ENCODE measurements at places on chromosomes 1 and 21.

DNA sequence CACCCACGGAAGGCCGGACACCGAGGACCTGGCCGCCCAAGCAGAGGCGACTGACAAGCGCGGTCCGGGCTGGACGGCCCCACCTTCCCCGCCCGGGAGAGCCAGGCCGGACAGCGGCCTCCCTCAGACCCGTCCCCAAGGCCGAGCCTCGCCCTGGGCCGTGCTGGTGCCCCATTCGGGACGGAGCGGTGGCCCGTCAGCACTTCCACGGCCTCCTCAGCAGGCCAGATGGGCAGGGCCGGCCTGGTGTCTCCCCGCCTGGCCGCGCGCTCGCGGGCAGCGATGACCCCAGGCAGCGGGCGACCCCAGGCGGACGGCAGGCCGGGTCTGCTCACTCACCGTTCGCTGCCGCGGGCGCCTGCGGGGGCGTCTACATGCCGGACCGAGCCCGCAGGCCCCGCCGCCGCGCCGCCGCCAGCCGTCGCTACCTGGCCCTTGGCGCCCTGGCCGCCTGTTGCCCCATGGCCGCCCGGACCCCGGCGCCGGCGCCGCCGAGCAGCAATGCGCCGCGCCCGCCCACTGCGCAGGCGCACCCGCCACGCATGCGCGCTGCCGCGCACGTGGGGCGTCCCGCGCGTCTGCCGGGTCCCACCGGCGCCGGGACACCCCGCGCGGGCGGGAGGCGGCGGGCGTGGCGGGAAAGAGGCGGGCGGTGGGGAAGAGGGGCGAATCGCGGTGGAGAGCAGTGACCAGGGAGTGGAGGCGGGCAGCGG is at the start of gene NADK:
Gene NADK (minus strand): TSS at position 521 of the 713 bp plus-strand sequence. CDS start 13,064 bp downstream, outside the sequence.
- DNase-seq: peak; percentile 20

GRCh38 chr21:34116569-34116968 is 43.2 kb downstream of the MRPS6 start:
- no peak for DNase-seq

- DNase-seq: no peak
Observed at GRCh38 chr1:168408884-168409283, 128.2 kb downstream of the TBX19 start.

DNA sequence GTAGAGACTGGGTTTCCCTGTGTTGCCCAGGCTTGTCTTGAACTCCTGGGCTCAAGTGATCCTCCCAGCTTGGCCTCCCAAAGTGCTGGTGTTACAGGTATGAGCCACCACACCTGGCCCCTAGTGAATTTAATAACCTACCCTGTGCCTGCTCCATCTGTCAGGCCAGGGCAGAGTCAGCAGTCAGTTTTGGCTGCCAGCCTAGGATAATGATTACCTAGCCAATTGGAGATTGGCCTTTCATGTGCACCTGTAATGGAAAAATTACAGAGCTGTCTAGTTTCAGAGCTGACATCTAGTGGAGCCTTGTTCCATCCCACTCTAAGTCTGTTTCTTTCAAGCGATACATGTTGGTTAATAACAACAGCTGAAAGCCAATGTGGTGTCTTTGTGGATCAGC is 92.0 kb downstream of the DIRAS3 start:
- DNase-seq: no peak

GRCh38 chr1:245225322-245226202 is 70.8 kb downstream of the KIF26B start:
- DNase-seq: no peak

DNA sequence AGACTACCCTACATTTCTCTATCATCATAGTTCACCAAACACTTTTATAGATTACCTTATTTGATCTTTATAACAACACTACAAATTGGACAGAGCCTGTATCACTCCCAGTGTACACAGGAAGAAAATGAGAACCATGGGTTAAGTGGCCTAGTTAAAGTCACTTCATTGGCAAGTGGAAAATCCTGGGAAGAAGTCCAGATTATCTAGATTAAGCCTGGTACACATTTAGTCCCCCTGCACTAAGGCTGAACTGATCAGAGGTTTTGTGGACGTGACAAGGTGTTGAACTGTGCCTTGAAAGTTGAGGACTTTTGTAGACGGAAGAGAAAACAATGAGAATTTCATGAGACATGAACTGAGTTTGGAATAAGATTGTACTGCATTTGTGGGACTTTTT is 7.5 kb upstream of the USH2A start:
- no peak for DNase-seq

DNA sequence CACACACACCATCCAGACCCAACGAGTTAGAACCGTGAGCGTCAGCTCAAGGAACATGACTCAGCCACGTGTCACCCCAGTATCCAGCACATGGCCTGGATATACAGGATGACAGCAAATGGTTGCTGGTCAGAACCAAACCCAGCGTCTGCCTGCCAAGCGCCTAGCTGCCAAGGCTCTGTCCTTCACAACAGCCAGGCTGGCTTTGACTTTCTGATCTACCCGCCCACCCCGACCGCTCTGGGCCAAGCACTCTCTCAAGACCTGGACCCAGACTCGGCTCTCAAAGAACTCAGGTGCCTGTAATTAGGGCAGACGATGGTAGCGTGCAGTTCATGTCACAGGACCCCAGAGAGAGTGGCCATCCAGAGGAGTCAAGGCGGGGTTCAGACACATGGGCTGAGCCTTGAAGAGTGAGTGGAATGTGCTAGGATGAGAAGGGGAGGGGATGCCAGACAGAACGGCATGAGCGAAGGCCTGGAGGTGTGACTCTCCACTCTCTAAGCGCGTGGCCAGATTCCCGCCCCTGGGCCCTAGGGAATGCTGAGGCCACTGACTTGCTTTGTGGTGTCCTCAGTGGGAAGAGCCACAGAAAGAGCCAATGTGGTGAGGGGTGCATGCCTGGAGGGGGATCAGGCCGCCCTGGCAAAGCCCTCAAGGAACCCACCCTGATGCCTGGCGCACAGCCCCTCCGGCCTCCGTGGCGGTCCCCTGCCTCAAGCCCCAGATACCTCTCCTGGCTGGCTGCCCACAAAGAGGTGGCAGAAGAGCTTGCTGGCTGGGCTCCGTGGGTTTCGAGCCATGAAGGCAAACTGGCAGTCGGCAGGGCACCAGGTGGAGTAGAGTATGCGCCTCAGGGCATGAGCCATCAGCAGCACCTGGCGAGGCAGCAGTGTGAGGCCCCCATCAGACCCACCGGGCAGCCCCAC is 7.0 kb downstream of the SH2D5 start:
- DNase-seq: no peak

DNA sequence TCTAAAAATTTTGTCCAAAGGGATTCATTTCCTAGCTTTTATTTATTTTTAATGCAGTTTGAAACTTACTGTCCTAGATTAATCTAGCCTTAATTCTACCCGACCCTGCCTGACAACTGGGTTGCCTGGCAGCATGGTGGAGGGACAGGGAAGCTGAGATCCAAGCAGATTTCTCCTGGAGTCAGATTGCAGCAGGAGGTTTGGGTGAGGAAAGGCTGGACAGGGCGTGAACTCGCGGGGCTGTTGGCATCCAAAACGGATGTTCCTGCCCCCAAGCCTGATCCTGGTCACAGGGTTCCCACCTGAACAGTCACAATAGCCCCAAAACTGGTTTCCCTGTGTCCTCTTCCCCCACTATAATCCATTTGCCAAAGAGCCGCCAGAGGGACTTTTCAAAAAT is 23.2 kb downstream of the TCEA3 start:
- DNase-seq: no peak

- no peak for DNase-seq
Observed at GRCh38 chr1:22275167-22275566, 132.3 kb upstream of the WNT4 start.

GRCh38 chr1:117059334-117059677 is 820 bp upstream of the TTF2 start:
- DNase-seq: peak; percentile 77

DNA sequence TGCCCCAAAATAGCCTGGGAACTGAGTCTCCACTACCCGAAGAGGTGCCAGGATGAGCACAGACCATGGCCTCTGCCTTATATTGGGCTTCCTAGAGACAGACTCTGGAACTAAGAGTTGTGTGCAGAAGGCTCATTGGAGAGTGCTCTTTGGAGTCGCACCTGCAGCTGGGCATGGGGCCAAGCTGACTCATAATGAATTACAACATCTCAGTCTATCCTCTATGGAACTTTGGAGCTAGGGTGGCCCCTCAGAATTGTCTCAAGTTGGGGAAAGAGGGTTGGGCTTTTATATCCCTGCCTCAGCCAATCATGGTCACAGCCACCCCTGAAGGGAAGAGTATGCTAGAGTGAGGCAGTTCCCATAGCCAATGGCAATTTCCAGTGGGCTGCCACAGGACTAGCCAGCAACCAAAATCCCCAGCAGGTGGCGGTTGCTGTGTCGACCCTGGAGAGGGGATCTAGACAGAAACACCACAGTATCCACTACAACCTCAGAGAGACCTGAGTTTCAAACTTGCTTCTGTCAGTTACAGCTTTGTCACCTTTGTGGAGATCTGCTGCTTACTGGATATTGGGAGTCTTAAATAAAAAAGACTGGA is 93.8 kb downstream of the DMRTA2 start:
- peak; percentile 12 for DNase-seq

DNA sequence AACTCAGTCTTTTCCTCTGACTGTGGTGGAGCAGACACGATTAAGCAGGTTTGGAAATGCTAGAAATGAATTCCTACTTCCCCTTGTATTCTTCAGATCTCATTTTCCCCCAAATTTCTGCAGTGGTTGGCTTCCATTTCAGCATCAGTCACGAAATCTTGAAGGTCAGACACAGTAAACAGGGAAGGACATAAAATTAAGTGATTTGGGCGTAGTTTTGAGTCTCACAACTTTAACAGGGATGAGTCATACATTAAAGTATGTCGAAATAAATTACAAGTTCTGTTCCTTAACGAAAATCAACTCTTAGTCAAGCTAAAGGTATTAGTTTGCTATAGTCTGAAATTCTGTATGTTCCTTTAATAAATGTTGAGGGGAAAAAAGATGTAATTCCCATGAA is 61.1 kb downstream of the HNRNPR start:
- DNase-seq: no peak

GRCh38 chr1:7485086-7485780 is 285.9 kb upstream of the VAMP3 start:
- no peak for DNase-seq

DNA sequence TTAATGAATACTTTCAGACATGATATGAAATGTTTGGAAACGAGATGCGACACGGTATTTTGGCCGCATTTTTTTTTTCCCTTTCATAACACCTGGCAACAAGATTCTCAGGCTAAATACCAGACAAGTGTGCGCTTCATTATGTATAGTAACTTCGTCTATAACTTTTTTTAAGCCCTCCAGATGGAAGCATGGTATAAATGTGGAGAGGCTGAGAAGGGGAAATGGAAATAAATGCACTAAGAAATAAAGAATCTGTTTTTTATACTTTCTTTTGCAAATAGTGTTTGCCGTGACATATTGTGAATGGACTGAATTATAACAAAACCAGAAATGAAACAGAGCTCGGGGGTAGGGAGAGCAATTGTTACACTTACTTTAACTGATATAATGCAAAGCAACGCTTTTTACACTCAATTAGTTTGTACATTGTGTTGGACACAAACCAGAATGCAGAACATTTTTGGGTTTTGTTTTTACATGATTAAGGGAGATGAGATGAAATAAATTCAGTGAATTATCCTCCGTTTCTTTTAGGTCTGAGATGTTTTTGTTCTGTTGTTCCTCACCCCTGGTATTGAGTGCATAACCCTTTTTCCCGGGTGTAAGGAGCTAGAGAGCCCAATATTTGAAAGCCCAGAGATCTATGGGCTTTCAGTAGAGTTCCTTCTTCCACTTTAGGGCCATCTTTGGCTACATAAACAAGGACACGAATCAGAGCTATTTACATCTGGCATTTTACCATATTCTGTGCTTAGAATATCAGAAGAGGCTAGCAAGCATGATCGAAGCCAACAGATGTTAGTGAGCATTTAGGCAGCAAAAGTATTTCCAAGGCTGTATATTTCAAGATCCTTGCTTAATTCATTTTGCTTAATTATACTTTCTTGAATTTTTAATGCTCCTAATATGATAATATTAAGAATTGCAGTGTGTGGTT is 478.0 kb downstream of the CAMTA1 start:
- no peak for DNase-seq

- no peak for DNase-seq
Observed at GRCh38 chr1:72930528-72930927, 648.2 kb upstream of the NEGR1 start.

DNA sequence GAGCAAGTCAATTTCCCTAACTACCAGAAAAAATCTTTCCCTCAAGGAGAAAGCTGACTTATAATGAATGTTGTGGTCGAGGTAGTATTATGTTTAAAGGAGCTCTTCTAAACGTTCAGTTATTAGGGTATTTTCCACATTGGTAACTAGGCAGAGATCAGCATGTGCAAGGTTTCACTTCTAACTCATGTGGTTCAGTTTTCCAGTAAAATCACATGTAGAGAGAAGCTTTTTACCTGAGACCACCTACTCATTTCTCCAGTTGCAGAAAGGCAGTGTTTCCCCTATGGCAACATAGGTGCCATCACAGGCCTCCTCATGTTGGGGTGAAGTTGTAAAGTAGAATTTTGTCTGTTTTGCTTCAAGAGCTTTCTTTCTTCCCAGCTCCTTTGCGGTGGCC is 23.7 kb downstream of the IL23R start:
- no peak for DNase-seq

GRCh38 chr1:233905416-233906051 is 1.1 kb downstream of the SLC35F3 start:
- no peak for DNase-seq

DNA sequence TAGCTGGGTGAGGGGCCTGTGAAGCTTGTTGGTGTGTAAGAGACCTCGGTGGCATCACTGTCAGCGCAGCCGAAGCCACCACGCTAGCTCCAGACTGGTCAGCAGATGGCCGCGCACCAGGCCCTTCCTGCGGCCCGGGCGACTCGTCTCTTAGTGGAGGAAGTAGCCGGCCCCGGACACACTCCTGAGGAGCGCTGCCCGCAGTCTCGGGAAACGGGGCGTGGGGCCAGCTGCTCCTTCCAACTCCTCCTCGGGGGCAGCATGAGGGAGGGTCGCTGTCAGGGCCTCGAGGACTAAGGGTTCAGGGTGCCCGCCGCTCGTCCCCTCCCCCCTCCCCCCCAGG is 20.4 kb downstream of the H3-3A start:
- DNase-seq: peak; percentile 27

GRCh38 chr1:207822124-207822601 is 70.3 kb downstream of the CD46 start:
- DNase-seq: no peak

DNA sequence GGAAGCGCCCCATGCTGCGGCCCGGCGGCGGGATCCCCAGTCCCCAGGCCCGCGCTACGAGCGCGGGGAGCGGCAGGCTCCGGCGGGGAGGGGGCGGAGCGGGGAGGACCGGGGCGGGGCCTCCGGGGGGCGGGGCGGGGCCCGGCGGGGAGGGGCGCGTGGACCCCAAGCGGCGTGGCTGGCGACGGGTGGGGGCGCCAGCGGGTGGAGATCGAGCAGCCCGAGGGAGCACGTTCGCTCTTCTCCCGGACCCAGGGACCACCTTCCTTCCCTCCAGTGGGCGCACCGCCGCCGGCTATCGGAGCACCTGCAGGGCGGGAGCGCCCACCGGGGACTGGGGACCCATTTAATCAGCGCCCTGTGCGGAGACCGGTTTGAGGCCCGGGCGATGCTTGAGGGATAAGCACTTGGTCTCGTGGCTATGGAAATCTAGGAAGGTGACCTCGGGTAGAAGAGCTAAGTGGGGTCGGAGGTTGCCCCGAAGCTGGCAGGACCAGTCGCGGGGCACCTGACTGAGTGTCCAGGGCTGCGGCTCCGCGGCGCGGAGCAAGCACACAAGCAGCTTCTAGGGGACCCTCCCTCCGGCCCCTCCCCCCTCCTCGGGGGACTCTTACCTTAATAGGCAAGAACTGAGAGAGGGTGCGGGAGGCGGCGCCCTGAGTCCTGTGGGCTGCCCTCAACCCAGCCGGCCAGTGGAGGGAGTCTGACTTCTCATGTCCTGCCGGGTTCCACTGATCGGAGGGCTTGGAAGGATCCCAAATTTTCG is at the start of gene TSPAN2:
Gene TSPAN2 (minus strand): TSS at position 84 of the 766 bp plus-strand sequence. CDS start 71 bp downstream, at position 13.
- no peak for DNase-seq

- DNase-seq: no peak
Observed at GRCh38 chr21:46634427-46634826, 1.0 kb upstream of the PRMT2 start.
